Lung microvascular endothelial cell (primary cell): ENCODE measurements at places on chromosomes 3 and 15.

DNA sequence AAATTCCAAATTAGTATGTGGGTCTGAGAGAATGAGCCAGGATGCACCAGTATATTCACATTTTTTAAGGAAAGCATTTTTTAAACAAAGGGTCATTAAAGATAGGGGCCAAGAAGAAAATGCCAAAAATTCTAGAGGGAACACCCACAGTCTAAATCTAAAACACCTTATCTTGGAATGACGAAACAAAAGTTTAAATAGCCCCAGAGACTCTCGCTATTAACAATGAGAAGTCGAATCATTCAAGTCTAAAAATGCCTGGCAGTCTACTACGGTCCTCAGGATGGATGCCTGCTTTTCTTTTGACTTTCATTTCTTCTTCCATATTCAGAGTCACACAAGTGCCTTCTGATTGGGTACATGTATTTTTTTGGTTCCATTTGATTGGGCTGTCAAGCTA is 66.3 kb downstream of the SSUH2 start:
- DNase-seq, result no peak

GRCh38 chr3:157551961-157552360 is 48.7 kb upstream of the VEPH1 start:
- DNase-seq, result no peak

GRCh38 chr3:123285479-123285878 is 83.7 kb downstream of the SEC22A start:
- DNase-seq, result no peak

DNA sequence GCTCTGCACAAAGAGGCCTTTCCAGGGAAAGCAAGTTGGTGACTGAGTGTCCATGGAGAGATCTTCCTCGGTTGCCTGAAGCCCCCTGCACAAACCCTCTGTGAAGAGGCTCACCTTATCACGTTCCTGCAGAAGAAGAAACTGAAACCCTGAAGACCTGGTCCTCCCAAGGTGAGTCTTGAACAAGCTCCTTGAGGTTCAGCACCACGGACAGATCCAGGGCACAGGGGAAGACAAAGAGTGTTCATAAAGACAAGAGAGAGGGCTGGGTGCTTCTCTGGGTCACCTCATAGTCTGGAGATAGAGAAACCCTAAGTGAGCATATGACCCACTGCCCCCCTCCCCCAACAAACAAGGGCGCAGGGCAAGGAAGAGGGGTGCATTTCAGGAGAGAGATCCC is 21.7 kb upstream of the TBC1D21 start:
- DNase-seq, result peak; percentile 21
